Fibroblast of skin of abdomen (primary cell): ENCODE measurements at places on chromosomes 12 and 14.

- no peak for DNase-seq
Observed at GRCh38 chr14:92244805-92245204, 78.2 kb upstream of the SLC24A4 start.

DNA sequence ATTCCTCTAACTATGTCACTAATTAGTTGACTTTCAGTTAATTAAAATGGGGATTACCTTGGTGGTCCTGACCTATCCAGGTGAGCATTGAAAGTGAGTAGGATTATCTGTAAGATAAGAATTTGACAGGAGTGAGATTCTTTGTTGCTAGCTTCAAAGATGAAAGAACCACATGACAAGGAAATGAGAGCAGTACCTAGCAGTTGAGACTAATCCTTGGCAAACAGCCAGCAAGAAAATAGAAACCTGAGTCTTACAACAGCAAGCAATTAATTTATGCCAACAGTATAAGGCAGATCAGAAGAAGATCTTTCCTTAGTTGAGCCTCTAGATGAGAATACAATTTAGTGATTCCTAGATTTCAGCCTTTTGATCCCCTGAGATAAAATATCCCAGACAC is 1058.4 kb downstream of the LRFN5 start:
- DNase-seq, result no peak

GRCh38 chr14:22403296-22403695 is 185.7 kb downstream of the DAD1 start:
- DNase-seq, result peak; percentile 49

GRCh38 chr12:109617491-109617890 is 43.9 kb downstream of the MVK start:
- DNase-seq, result no peak

DNA sequence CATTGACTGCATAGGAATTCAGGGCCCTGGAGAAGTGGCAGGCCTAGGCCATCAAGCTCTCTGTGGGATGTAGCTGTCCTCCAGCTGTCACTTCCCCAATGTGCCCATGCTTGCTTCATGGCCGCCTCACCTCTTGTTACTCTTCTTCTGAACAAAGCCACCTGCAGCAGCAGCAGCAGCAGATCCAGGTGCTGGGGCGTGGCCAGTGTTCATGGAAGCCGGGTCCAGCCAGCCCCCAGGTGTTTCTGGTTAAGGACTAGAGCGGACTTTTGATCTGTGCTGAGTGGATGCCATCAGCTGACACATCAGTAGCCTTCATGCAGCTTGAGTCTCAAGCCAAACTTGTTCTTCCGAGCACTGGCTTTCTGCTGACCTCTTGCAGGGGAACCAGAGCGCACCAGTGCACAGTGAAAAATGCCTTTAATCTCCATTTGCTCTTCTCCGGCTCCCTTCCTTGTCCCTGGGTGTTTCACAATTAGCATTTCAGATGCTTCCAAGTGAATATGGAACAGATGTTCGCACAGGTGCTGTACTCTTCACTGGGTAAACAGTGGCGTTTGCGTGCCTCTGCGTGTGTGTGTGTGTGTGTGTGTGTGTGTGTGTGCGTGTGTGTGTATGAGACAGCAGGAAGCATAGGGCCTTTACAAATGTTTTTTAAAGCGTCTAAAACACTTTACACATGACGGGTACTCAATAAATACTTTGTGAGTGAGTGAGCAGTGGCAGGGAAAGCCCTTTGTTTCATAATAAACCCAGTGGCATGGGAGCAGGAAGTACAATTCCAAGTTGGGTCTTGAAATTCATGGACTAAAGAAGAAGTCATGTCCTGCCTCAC is 20.1 kb downstream of the TPCN1 start:
- DNase-seq, result peak; percentile 94
